ENCODE measurements at places on chromosomes 3 and 15.

- no peak for DNase-seq
Observed at GRCh38 chr3:114327665-114328064, 33.8 kb downstream of the TIGIT start.

DNA sequence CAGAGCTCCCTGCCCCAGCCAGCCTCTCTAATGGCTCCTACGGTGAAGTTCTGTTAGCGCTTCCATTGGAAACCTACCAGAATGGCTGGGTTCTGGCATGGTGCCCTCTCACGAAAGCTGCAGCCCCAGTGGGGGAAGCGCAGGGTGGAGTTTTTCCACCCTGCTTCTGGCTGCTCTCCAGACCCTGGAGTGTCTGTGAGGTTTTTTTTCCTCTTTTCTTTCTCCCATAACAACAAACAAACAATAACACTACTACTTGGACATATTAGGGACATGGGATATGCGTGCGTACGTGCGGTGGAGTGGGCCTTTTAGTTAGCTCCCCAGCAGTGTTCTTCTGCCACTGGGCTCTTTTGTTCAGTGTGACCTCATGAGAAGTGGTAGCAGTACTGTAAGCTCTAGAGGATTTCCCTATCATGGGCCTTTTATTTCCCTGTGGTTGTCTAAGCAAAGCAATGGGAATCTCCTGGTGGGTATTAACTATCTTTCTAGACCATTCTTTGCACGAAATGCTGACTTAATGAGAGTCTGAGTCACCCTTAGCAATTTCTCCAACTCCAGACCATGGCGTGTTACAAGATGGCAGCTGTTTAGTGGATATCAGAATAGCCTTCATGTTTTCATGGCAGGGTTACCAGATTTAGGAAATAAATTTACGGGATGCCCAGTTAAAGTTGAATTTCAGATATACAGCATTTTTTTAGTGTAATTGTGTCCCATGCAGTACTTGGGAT, 161.9 kb downstream of the FNDC3B start:
- no peak for DNase-seq

- no peak for DNase-seq
Observed at GRCh38 chr3:195744437-195744836, 23.7 kb downstream of the MUC20 start.

DNA sequence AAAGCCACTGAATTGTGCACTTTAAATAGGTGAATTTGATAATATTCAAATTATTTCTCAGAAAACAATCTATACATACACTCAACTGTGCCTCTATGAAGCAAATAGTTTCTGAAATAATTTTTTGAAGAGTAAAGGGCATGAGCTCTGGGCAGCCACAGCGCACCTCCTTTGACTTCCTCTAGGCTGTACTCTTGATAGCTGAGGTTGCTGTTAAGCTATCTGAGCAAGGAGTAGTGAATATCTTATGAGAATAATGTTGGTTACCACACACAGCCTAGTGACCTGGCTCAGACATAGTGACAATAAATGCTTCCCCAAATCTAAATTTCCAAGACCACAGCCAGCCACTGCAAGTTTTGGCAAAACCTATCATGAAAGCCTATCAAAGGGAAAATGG, 11.6 kb upstream of the SEC61A1 start:
- no peak for DNase-seq

GRCh38 chr3:16211176-16211904, 36.9 kb downstream of the GALNT15 start:
- DNase-seq = no peak

All from cortex of kidney (tissue), 1 donor.